ENCODE measurements at places on chromosomes 1 and 21.

GRCh38 chr1:174828264-174828663, 171.5 kb upstream of the CACYBP start:
- no peak for DNase-seq

DNA sequence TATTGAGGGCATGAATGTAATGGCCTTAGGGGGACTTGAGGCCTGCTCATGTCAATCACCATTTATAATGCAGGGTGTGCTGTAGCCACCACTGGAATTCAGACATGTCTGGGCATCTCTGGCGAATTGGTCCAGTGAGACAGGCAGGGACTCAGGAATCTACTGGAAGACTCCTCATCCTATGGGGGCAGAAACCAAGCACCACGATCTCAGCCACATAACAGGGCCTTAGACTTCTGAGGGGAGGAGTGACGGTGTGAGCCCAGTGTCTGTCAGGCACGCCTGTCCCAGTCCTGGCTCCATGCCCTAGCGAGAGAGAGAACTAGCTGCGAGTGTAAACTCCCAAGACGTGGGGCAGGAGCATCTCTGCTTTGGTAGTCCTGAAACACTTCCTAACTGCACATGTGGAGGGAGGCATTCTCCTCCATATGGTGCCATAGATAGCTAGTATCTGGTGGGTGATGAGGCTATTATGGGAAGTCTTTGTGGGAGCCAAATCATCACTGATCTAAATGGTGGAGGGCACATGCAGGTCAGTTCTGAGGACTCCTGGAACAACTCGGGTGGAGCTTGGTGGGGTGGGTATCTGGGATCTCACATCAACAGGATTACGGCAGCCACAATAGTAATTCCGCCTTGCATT, 29.8 kb upstream of the KIAA0040 start:
- no peak for DNase-seq

GRCh38 chr1:154910851-154911250, 25.7 kb downstream of the PMVK start:
- DNase-seq, result no peak

DNA sequence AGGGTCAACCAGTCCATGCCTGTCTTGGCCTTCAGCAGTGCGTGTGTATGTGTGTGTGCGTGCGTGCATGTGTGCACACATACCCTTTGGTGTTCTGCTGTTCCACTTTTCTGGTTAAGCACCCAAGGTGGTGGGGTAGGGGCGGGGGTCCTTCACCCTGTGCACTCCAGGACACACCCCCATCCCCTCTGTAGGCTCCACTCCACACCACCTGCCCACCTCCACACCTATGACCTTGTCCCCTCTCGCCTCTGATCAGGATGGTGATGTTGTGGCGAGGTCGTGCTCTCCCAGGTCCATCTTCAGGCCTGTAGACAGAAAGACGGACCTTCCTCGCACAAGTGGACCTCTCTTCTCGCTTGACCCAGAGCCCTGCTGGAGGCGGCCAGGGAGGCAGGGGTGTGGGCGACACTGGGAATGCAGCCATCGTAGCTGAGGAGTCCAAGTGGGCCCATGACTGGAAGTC, 44.6 kb downstream of the WDR4 start:
- no peak for DNase-seq

DNA sequence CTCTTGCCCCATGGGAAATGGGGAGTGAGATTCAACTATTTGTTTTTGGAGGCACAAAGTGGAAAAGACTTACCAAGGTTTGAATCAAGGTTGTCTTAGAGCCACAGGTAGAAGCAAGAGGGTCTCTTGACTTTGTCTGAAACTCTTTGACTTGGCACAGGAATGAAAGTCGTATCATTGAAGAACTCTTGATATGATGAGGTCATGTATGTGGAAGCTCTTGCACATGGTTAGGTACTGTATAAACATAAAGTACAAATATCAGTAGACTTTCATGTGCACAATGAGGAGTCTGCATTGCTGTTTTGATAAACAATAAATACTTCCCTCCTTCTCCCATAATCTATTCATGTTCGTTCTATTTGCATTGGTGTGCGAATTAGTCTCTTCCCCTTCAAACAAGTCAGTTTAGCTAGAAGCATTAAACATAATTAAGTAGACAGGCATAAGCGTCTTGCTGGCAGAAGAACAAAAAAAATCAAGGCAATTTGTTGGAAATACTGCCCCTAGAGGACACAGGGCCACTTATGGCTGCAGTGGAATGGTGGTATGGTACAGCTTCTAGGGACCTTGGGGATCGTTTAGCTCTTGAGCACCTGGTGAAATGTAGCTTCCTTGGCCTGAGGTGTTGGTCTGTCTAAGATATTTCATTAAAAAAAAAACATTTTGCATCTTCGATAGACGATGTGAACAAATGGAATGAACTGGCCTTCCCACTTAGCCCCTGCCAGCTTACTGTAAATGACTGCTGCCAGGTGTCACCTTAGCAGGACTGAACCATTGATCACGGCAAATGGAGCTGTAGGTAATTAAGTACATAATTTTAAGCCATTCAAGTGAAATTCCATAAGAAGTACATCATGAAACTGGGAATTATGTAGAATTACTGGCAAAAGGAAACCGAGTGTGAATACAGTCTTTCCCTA, 218.0 kb upstream of the GALNT2 start:
- DNase-seq, result no peak

DNA sequence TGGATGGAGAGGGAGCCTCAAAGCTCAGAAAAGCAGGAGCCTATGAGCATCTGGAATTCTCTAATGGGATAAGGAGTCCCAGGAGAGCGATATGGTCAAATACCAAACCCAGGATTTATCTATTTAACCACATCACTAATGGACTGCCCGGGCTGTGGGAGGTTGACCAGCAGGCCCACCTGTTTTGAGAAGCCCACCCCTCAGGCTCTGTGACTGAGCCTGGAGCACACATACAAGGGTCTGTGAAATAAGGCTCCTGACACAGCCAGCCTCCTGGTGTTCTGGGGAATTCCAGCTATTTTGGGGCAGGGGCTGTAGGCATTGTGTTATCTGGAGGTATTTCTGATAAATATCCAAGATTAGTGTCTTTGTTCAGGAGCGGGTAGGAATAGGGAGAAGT, 132.0 kb upstream of the C1orf21 start:
- DNase-seq, result no peak

DNA sequence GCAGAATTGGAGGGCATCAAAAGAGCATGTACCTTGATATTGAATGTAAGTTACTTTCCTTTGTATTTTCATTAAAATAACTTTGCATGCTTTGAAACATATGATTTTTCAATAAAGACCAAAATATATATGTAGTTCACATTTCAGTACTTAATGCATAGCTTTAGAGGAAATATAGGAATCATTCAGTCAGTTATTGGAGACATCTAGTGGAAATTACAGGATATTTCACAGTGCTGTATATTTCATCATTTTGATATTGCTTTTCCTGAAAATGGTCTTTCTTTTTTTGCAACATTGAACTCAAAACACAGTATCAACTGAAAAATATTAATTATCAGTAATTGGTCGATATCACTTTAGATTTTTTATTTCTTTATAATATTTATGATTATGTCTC, 375.8 kb downstream of the NCAM2 start:
- no peak for DNase-seq

- no peak for DNase-seq
Observed at GRCh38 chr1:118564961-118565703, 380.1 kb upstream of the SPAG17 start.

DNA sequence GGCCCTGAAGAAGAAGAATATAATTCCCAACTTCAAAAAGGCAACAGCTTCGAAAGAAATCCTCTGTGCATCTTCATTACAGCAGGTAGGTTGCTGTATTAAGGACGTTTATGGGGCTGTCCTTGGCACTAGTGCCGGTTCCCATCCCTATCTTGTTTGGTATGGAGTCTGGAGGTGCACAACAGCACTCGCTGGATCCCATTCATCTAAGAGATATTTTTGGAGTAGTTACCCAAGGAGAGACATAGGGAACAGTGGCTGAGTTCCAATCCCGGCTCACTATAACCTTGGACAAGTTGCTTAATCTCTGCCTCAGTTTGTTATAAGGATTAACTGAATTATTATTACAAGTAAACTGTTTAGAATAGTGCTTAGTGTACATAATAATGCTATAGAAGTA, 106.4 kb downstream of the TRABD2B start:
- no peak for DNase-seq

DNA sequence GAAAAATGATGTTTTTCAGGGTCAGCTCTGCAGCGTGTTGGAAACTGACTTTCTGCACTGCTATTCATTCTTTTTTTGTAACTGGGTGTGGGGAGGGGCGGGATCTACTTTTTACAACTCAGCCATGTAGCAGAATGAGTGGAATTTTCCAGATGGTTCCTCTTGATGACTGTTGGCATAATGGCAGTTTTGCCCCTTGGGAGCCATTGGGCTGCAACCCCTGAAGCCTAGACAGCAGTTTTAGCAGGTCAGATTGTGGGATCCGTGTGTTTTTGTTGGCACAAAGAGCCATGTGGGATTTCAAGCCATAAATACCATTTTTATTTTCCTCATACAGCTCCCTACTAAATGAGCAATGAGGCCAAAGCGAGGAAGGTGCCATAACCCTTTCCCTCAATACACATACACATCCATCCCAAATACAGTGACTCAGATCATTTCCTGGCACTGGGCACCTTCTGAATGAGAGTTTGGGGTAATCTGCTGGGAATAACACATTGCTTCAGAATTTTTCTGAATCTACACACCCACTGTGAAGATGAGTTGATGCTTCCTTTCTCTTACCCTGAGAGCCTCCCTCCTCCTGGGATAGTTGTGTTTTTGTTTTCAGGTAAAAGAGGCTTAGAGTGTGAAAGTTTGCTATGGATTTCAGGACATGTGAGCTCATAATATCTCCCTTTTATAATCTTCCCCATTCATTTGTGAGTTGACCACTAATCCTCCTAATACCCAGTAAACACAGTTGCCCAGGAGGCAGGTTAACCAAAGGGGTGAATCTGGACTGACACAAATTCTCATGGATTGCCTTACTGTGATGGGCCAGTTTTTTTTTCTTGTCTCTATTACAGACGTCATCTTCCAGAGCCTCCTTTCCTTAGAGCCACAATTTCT, 13.1 kb downstream of the S100A10 start:
- peak; percentile 34 for DNase-seq

- DNase-seq, result no peak
Observed at GRCh38 chr1:47235806-47236205, 3.8 kb upstream of the TAL1 start.

- DNase-seq, result no peak
Observed at GRCh38 chr1:88802950-88803349, 88.4 kb downstream of the GTF2B start.

GRCh38 chr1:15724949-15725880, 10.8 kb upstream of the SLC25A34 start:
- no peak for DNase-seq

- DNase-seq, result no peak
Observed at GRCh38 chr1:210464519-210465039, 135.9 kb downstream of the HHAT start.

GRCh38 chr1:3113047-3113740, 44.2 kb downstream of the PRDM16 start:
- no peak for DNase-seq

- no peak for DNase-seq
Observed at GRCh38 chr1:25993197-25993951, 4.5 kb downstream of the PAFAH2 start.

DNA sequence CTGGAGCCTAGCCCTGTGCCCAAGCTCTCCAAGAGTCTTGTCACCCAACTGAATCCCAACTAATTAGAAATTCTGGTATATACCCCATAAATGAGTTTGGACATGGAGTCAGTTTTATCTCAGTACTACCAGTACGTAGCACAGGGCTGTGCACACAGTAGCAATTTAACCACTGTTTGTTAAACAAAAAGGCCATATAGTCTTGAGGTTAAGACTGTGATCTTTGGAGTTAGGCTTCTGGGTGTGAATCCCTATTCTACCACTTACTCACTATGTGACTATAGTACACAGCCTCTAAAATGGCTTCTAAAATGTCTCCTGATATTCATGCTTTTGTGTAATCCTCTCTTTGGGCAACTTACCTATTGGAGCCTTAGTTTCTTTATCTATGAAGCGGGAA, 48.2 kb downstream of the RAB3B start:
- no peak for DNase-seq

DNA sequence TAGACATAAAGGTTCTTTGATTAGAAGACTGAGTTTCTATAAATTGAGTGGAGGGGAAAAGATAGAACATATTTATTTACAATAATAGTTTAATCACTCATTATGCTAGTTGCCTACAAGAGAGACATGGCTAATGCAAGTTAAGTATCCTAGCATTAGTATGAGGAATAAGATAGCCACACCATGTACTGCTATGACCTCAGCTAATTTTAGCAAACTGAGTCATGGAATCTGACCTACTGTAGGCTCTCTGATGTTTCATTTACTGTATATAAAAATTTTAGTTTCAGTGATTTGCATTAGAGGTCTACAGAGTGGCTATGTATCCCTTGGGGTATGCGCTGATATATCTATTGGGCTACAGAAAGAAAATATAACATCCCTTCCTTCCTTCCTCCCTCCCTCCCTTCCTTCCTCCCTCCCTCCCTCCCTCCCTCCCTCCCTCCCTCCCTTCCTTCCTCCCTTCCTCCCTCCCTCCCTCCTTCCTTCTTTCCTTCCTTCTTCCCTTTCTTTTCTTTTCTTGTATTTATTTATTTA, 5.8 kb downstream of the AGL start:
- no peak for DNase-seq

GRCh38 chr21:38499296-38499695, 1.0 kb upstream of the ERG start:
- DNase-seq, result no peak

GRCh38 chr1:50243939-50244338, 135.2 kb downstream of the ELAVL4 start:
- no peak for DNase-seq

- DNase-seq, result peak; percentile 78
Observed at GRCh38 chr1:35560256-35561225, 2.9 kb downstream of the NCDN start.

GRCh38 chr1:72649211-72649888, 367.0 kb upstream of the NEGR1 start:
- no peak for DNase-seq

DNA sequence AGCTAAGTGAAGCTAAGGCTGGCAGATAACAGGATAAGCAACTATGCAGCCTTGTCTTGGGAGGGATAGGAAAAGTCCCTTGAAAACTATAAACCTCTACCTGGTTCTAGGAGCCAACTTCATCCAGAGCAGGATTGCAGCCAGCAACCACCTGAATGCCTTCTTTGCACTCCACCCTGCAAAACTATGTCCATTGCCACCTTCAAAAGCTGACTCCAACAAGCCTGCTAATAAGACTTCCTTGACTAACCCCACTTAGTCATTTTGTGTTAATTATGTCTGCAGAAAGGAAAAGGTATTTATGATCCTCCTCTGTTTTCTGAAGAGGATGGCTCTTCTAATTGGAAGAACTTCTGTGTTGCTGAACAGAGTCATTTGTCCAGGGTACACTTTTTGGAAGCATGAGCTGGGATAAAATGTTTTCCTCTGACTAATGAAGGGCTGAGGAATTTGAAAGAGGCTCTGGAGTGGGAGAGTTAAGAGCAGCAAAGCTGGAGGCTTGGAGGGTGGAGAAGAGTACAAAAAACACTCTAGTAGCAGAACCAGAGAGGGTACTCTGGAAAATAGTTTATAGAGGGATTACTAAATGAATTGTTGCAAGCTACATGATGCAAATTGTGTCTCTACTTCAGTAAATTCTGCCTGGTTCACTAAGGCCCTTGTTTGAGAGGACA, 9.6 kb upstream of the RIMKLA start:
- DNase-seq, result no peak

Data from left ventricle myocardium inferior (tissue), 1 donor.